ENCODE measurements at places on chromosomes 3 and 15. TPM values are rescaled to one million over a fixed set of nuclear protein-coding genes. Genes with fewer than 3 reads are reported as not detected.

Gene ZNF80
- 0.06 TPM for polyA plus RNA-seq

GRCh38 chr15:35159170-35159569 is 74.1 kb upstream of the NANOGP8 start:
- no peak for DNase-seq

Gene THSD4
- polyA plus RNA-seq = 39.4 TPM

Gene ATP13A5
- 0.11 TPM for polyA plus RNA-seq

Gene GOLGA6L1
- not detected for polyA plus RNA-seq

DNA sequence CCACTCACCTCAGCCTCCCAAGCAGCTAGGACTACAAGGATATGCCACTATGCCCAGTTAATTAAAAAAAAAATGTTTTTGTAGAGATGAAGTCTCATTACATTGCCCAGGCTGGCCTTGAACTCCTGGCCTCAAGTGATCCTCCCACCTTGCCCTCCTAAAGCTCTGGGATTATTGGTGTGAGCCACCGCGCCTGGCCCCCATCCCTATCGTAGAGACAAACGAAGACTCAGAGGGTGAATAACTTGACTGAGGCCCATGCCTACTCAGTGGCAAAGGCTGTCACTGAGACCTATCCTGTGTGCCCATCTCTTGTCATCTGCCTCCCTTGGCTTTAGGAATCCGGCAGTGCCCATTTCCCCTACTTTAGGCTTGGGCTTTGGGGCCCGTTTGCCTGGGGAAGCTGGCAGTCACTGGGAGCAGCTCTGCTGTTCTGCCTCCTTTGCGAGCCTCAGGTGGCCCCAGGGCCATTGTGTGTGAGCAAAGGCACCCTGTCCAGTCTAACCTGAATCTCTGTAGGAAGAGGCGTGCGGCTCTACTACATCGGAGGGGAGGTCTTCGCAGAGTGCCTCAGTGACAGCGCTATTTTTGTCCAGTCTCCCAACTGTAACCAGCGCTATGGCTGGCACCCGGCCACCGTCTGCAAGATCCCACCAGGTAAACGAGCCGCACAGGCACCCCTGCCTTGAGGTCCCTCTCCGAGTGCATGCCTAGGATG is 70.1 kb downstream of the AAGAB start:
- no peak for DNase-seq

DNA sequence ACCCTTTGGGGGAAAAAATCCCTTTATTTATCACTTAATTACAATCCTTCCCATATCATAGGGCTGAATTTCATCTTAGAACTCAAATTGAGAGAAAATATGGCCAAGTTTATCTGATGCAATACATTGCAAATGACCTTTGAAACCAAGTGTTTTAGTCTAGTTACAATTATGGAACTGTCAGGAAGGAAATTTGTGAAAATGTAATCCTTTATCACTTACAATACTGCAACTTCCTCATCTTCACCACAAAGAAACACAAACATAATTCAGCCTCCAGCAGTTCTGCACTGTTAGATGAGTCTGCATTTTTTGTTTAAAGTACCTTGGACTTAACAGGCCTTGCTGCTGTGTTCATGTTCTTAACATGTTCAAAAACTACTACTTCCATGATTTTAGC is 4.6 kb downstream of the CCPG1 start:
- no peak for DNase-seq

Gene TIMP4
- 0.88 TPM for polyA plus RNA-seq

Gene SPINK8
- polyA plus RNA-seq = 0.37 TPM

Gene SPESP1
- 5.5 TPM for polyA plus RNA-seq

Gene MKRN3
- polyA plus RNA-seq = 1.9 TPM

DNA sequence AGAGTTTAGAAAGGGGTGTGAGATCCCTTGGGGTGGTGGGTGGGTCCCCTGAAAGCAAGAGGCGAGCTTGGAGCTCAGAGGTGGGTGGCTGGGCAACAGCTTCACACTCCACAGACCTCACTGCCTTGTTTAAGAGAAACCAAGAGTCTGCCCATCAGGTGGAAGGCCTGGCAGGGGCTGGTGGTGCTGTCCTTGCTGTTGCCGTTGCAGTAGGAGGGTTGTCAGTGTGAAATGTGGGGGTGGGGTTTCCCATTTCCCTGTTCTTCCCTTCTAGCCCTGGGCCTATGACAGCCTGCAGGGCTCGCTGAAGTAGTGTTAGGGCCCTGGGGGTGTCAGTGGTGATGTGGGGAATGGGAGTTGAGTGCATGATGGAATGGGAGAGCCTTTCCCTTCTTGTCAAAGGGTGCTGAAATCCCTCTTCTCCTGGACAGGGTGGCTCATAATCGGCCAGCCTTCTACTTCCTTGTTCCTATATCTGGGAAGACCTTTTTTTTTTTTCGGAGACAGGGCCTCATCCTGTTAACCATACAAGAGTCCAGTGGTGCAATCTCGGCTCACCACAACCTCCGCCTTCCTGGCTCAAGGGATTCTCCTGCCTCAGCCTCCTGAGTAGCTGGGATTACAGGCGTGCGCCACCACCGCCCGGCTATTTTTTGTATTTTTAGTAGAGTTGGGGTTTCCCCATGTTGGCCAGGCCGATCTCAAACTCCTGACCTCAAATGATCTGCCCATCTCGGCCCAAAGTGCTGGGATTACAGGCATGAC is 4.3 kb downstream of the PLEKHO2 start:
- DNase-seq = no peak

DNA sequence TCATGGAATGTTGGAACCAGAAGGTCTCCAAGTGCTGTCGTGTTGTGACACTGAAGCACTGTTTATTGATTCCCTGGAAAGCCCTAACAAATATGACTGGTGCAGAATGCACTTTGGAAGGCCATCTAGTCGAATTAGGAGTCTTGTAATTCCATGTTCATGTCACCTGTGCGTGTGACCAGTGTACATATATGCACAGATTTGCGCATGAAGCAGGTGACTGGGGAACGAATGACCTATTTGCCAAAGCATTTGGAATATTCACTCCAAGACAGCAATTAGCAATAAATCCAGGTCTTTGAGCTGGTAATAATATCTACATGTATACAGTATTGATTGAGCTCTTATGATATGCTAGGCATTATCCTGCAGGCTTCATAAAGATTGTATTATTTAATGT is 177.5 kb upstream of the PFN2 start:
- no peak for DNase-seq

Gene GOLGA6D
- not detected for polyA plus RNA-seq

Gene AADACL2
- not detected for polyA plus RNA-seq

Gene TNFSF10
- 55.0 TPM for polyA plus RNA-seq

Gene DNASE1L3
- polyA plus RNA-seq = 4.3 TPM

- no peak for DNase-seq
These were observed 877 bp upstream of the GP5 start for GRCh38 chr3:194399874-194400411.

DNA sequence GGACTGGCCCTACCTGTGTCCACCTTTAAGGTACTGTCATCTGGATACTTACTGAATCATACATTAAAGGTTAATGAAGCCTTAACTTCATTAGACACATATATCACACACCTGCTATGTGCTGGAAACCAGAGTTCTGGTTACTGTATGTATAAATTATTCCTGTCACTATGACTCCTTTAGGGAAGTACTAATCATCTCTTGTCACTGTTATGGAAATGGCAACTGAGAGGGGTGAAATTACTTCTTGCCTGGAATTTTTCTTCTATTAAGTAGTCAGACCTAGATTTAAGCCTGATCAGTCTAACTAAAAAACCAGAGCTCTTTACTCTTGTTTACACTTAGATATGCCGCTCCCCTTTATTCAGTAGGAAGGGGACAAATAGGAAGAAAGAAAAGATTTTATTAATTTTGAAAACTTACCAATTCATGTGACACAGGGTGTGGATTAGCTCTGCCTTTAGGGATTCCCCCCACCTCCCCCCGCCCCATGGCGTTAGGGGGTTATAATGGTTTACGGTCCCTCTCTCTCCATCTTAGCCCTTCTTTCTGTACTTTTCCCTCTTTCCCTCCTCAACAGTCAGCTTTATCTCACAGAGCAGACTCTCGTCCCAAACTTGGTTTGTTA is 152.5 kb downstream of the KLHL25 start:
- no peak for DNase-seq

Gene GATA2
- 36.4 TPM for polyA plus RNA-seq

Gene AMT
- 46.1 TPM for polyA plus RNA-seq

Gene CSTA
- 1.2 TPM for polyA plus RNA-seq

Gene DZIP3
- polyA plus RNA-seq = 37.2 TPM

Gene ONECUT1
- 0.18 TPM for polyA plus RNA-seq

DNA sequence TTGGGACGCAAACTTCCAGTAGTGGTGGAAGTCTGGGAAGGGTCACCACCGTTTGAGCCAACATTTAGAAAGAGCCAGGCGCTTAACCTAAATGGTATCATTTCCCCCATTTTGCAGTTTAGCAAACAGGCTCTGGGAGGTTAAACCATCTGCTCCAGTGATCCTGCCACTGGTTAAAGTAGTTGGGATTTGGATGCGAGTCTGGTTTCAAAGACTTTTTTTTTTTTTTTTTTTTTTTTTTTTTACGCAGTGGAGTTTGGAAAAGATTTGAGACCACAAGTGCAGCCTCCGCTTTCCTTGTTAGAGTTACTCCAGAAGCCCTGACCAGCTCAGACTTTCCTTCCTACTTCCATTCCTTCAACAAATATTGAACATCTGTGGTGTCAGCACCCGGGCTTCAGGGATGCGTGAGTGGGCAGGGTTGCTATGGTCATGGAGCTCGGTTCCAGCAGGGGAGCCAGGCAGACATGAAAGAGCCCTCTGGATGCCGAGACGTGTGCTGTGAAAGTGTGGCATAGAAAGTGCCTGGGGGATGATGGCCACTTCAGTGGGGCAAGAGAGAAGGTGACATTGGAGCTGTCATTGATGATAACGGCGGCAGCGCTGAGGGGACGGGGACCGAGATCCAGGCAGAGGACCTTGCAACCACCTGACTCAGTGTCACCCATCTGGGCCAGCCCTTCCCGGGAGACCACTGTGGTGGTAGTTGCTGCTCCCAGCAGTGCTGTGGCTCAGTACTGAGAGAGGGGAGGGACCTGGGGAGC is 1.1 kb upstream of the RNU6-1 start:
- DNase-seq = no peak

DNA sequence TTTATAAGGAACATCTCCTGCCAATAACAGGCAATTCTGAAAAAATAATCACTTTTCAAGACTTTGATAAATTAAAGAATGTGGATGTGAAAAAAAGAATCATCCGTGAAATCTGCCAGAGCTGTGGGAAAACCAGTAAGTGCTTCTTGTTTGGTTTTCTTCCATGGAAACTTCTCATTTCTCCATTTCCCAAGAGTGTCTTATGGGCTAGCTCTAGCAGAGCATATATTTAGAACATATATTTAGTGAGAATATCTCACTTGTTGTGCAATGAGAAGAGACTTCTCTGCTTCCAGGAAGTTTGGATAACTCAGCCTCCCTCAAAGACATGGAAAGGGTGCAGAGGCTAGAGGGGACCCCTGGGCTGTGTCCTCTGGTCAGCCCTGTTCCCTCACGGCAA is 49.9 kb downstream of the COL6A5 start:
- no peak for DNase-seq

Gene ACP3
- polyA plus RNA-seq = 84.6 TPM

GRCh38 chr3:56839784-56840715 is 38.3 kb upstream of the ARHGEF3 start:
- no peak for DNase-seq

- no peak for DNase-seq
These were observed 64.2 kb downstream of the DMXL2 start for GRCh38 chr15:51558411-51558810.

DNA sequence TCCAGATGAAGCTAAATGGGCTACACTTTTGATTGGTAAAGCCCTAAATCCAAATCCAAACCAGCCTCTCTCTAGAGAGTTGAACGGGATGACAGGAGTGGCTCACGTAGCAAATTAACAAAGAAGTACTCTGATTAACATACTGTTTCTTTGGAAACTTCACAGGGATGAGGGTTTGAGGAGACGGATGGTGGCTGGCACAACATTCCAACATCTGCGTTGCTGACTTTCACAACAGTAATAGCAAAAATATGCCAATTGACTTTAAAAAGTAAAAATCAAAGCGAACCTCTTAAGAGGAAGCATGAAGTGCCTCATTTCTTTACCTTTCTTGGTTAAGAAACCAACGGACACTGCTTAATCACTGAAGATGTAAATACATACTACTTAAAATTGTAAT is 181.4 kb downstream of the TBL1XR1 start:
- no peak for DNase-seq

GRCh38 chr15:58078591-58078990 is 13.1 kb upstream of the ALDH1A2 start:
- no peak for DNase-seq

DNA sequence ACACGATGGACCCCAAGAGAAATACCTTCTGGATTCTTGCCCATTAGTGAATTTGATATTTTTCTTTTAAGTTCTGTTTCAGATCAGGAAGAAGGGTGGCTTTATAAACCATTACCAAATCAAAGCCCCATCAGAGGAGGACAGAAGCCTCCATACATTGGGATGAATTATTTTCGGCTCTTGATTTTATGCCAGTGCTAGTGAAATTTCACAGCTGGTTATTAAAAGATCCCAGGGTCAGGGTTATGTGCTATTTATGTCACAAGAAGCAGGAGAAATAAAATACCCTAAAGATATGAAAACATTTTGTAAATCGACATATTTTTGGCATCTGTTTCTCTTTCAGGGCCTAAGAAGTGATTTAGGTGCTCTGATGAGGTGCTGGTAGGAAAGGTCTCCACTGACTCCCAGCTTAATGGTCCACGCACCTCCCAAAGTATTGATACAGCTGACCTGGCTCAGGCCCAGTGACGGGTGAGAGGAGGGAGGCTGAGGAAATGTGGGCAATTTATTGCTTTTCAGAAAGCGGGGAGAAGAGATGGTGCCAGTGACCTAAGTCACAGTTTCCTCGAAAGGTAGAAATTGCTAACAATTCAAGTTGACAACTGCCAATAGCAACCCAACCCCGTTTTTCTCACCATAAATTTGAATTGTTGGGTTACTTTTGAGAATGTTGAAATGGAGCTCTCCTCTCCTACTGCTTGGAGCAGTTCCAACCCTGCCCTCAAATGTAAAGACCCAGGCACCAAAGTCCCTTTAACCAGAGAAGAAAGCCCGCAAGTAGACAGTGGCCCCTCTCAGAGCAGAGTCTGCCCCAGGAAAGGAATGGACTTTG is 315.6 kb upstream of the NR2E3 start:
- DNase-seq = no peak

DNA sequence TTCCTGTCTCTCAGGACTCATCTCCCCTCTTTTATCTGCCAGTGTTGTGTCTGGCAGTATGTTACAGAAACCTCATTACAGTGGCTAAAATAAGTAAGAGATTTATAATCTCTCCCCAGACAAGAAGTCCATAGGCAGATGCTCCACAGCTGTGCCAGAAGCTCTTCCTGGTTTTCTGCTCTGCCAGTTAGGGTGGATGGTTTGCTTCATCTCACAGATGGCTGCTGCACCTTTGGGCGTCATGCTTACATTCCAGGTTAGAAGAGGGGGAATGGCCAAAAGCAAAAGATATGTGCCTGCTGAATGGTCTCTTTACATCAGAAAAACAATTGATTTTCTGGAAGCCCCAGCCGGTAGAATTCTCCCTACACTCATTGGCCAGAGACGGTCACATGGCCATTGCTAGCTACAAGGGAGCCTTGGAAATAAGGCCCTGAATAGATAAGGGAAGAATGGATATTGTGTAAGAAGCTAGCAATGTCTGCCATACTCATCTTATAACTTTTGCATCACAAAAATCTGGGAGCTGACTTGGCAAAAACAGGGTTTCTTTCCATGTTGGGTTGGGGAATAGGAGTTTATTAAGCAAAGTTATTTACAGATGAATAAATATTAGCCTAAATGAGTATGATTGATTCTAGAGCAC is 91.1 kb downstream of the PDCD6IP start:
- no peak for DNase-seq

All from right renal cortex interstitium (tissue), 3 donors.